ENCODE measurements at places on chromosomes 6 and 20.

DNA sequence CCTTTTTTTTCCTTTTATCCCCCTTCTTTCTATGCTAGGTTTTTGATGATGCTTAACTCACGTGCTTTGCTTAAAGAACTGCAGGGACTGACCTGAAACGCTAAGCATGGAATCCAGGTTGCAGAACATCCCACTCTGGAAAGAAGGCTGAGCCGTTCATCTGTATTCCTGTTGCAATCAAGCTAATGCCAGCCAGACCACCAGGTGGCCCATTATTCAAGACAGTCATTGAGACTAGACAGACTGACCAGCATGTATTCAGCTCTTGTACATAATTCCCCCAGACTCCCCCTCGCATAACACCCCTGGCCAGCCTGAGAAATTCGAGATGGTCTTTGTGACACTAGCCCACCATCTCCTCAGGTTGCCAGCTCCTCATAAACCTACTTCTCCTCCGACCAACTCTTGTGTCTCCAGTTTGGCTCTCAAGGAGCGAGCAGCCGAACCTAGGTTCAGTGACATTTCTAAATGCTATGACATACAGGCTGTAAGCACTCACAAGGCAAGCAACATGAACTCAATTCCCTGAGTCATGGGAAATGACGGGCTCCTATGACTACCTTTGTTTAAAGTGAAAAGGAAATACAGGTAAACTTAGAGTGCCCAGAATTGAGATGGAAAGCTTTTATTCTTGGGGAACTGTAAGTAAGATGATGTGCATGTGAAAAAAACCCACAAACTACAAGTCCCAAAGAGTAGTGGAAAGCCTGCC is 309.3 kb upstream of the CDYL start:
- H3K4me1 ChIP-seq = no peaks in the 10 kb centered on the region
- no peak overlapping the region for H3K4me3 ChIP-seq
- peak; percentile 18 for DNase-seq
- H3K27me3 ChIP-seq = no peaks in the 10 kb centered on the region
- H3K36me3 ChIP-seq = peaks cover under 1% of the 10 kb centered on the region

DNA sequence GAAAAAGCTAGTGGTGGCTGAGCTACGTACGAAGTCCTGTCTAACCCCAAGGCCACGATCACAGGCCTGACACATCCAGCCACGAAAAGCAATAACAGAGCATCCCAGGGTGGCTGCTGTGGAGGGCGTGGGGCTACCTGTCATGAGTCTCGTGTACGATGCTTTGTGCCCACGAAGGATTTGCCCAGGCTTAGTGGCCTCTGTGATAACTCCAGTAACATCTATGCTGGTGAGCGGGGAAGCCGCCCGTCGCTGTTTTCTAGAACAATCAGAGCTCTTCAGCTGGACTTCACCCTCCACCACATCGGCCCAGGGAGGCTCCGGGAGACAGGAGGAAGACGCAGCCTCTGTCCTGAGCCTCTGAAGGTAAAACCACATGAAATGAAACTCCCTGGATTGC is 250.5 kb downstream of the TAF4 start:
- no peak overlapping the region for H3K27ac ChIP-seq
- no peak for DNase-seq
- H3K4me1 ChIP-seq = peaks cover 8% of the 10 kb centered on the region
- no peaks in the 10 kb centered on the region for H3K27me3 ChIP-seq
- H3K36me3 ChIP-seq = peaks cover 5% of the 10 kb centered on the region

DNA sequence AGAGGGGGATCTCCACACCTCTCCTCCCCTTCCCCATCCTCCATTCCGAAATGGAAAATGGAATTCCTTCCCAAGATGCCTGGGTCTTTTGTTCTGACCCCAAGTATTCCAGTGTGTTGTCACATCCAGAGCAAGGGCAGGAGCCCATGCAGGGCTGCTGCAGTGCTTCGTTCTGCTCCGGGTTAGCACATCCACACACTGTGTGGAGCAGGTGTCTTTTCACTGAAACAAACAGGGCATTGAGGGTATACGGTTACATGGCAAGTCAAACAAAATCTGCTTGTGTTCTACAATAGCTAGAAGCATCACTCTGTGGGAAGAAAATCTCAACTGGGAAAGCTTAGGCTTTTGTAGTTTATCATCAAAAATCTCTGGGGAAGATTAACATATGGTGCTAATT is 56.9 kb downstream of the LYRM2 start:
- no peaks in the 10 kb centered on the region for H3K4me1 ChIP-seq
- DNase-seq = no peak
- H3K36me3 ChIP-seq = no peaks in the 10 kb centered on the region

DNA sequence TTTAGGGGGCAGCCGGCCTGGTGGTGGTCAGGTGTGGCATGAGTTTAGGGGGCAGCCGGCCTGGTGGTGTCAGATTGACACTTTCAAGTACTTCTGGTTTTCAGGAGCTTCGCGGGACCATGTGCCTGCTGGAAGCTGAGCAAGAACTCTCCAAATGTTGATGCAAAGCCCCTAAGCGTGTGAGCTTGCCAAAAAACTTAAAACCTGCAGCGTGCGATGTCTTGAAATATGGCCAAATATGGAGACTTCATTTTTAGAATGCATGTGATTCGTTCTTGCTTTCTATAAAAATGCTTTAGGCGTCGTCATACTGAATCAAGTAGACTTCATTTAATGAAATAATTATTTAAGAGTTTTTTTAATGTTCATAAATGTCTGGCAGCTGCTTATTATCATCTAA is 149.4 kb downstream of the SMOC2 start:
- no peak overlapping the region for H3K27ac ChIP-seq
- no peak for DNase-seq

GRCh38 chr6:28474441-28475219 is 31.3 kb upstream of the ZSCAN23 start:
- H3K27ac ChIP-seq = no peak overlapping the region
- H3K27me3 ChIP-seq = peaks cover 10% of the 10 kb centered on the region
- H3K4me1 ChIP-seq = no peaks in the 10 kb centered on the region
- H3K36me3 ChIP-seq = peaks cover 8% of the 10 kb centered on the region
- peak overlapping the region; percentile 76 for H3K4me3 ChIP-seq

All from MCF 10A (cell line).